Right cardiac atrium (tissue), 5 donors: ENCODE measurements at places on chromosomes 16 and 17. TPM values are rescaled to one million over a fixed set of nuclear protein-coding genes. Genes with fewer than 3 reads are reported as not detected.
A peak's percentile ranks its signal among the peaks of the same experiment; 100 is the strongest.

GRCh38 chr17:27862004-27862403, 31.2 kb downstream of the LYRM9 start:
- DNase-seq = no peak

- no peak for DNase-seq
Observed at GRCh38 chr17:79304884-79305283, 230.3 kb downstream of the ENGASE start.

The SLC22A31 gene
- polyA plus RNA-seq = 0.05 TPM

- DNase-seq = no peak
Observed at GRCh38 chr16:84725481-84726078, 25.8 kb downstream of the USP10 start.

The MAPT gene
- polyA plus RNA-seq = 7.7 TPM

DNA sequence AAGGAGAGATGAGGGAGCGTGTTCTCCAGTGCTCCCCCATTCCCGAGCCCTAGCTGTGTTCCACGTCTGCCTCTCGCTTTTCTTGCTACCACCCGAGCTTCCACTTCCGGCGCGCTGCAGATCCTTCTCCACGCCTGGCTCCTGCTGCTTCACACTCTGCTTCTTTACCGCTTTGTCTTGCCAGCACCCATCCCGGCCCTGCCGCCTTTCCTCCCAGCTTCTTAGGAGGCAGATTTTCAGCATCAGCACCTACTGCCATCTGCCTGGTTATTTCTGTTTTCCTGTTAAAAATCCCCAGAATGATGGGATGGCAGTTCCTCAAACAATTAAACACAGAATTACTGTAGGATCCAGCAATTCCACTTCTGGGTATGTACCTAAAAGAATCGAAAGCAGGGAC, 64.7 kb downstream of the ELAC2 start:
- no peak for DNase-seq

The MINK1 gene
- polyA plus RNA-seq = 31.1 TPM

DNA sequence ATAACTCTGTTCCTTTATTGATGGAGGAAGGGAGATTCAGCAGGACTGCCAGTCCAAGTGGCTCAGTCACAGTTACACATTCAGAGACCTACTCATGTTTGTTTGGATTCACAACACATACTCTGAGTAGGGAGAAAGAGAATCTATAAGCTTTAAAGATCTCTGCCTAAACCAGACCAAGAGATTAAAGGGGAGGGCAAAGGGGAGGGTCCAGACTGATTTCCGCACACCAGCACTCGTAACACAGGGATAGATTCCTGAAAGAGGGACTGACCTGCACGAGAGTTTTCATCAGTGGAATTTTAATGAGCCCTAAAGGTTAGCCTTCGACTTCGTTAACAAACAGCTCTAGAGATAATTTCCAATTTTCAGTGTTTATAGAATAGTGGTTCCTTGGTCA, 71.7 kb upstream of the PMFBP1 start:
- DNase-seq = no peak

The OTOP3 gene
- polyA plus RNA-seq = not detected

- peak; percentile 4 for DNase-seq
Observed at GRCh38 chr17:78652913-78653312, 75.7 kb upstream of the DNAH17 start.

- peak; percentile 36 for DNase-seq
Observed at GRCh38 chr17:50152736-50153135, 2.3 kb upstream of the PPP1R9B start.

DNA sequence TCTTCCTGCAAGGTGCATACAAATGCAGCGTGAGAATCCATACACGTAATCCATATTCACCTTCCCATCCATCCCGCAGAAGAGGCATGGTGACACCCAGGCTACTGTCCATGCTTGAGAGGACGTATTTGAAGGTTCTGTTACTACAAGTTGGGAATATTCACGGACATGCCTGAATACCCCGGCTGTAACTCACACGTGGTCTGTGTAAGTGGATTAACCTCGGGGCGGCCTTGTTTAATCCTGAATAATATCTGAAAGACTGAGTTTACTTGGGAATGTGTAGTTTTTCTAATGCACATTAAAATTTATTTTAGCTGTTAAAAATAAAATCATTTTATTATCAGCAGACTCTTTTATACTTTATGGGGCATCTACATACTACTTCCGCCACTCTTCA, 13.1 kb downstream of the CPSF4L start:
- DNase-seq = no peak

The HEATR3 gene
- 4.0 TPM for polyA plus RNA-seq

The IRX5 gene
- 0.48 TPM for polyA plus RNA-seq

The WNT9B gene
- polyA plus RNA-seq = 0.61 TPM

- no peak for DNase-seq
Observed at GRCh38 chr17:39688945-39689344, 1.1 kb upstream of the PGAP3 start.

GRCh38 chr17:44992242-44992939, 24.3 kb upstream of the C1QL1 start:
- DNase-seq = no peak

GRCh38 chr17:65018610-65019316, 37.8 kb downstream of the GNA13 start:
- no peak for DNase-seq

The SGCA gene
- 156 TPM for polyA plus RNA-seq

DNA sequence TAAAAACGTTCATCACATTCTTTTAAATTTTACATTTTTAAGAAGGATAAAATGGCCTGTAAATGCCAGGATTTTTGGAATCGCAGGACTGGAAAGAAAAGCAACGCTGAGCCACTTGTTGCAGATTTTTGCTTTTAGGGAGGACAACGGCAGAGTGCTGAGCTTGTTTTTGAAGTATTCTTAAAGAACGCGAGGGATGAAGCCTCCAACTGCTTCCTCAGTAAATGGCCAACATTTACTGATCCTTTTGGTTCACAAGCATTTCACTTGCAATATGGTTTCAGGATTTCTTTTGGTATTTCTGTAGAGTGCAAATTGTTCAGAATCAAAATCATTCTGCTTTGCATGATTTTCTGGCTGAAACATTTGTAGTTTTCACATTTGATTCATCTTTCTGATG, 2.8 kb upstream of the KRT23 start:
- no peak for DNase-seq

- DNase-seq = peak; percentile 61
Observed at GRCh38 chr17:77942112-77942988, 16.2 kb upstream of the TNRC6C start.

GRCh38 chr16:31710134-31710533, 163.5 kb upstream of the ZNF267 start:
- DNase-seq = no peak

DNA sequence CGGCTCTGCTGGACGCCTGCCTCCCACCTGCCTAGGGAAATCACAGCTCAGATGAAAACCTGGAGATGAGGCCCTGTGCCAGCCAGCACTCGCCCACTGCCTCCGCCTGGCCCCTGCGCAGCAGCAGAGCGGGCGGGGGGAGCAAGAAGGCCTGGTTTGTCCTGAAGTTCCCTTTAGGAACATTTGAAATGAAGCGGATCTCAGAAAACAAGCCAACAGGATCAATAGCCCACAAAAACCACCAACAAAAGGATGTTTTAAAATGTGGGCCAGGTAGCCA, 48.0 kb downstream of the RBFOX3 start:
- DNase-seq = no peak

DNA sequence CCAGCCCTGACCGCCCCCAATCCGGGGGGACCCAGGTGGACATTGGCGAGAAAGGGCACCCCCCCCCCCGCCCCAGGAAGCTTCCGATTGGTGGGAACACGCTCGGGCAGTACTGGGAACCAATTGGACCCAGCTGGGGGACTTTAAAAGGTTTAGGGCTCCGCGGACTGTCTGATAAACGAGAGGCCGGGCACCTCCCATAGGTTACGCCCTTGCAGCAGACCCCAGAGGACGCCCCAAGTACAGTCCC, 245 bp downstream of the TMEM256 start:
- DNase-seq = no peak

GRCh38 chr16:11142261-11142630, 113.8 kb downstream of the SOCS1 start:
- DNase-seq = peak; percentile 70

GRCh38 chr17:73584049-73584448, 60.2 kb downstream of the SDK2 start:
- DNase-seq = peak; percentile 20

The UNC13D gene
- 18.8 TPM for polyA plus RNA-seq

DNA sequence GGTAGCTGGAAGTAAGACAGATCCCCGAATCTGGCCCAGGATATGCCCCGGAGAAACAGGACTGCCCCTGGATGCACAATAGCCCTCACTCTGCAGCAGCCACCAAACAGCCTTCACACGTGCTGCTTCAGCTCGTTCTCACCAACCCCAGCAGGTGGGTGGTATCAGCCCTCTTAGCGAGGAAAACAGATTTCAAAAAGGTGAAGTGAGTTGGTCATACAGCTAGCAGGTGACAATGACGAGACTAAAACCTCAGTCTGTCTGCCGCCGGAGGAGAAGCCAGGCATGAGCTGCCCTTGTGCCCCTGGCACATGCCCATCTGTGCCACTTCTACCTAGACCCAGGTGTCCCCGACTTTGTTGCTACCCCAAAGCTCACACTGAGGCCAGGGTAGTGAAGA, 92.4 kb downstream of the YPEL2 start:
- DNase-seq = no peak

GRCh38 chr17:40349895-40350688, 14.4 kb downstream of the GJD3 start:
- peak; percentile 85 for DNase-seq

DNA sequence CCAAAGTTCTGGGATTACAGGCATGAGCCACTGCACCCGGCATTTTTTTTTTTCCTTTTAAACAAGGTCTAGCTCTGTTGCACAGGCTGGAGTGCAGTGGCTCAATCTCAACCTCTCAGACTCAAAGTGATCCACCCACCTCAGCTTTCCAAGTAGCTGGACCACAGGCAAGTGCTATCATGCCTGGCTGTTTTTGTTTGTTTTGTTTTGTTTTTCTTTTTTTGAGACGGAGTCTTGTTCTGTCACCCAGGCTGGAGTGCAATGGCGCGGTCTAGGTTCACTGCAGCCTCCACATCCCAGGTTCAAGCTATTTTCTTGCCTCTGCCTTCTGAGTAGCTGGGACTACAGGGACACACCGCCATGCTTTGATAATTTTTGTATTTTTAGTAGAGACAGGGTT, 19.1 kb upstream of the ZC3H7A start:
- DNase-seq = no peak
